ENCODE measurements at places on chromosomes 4 and X.

GRCh38 chrX:153703036-153703370 lies 15.3 kb downstream of the SLC6A8 start:
- DNase-seq, result no peak

GRCh38 chrX:9357518-9358114 lies 107.2 kb upstream of the TBL1X start:
- no peak for DNase-seq

DNA sequence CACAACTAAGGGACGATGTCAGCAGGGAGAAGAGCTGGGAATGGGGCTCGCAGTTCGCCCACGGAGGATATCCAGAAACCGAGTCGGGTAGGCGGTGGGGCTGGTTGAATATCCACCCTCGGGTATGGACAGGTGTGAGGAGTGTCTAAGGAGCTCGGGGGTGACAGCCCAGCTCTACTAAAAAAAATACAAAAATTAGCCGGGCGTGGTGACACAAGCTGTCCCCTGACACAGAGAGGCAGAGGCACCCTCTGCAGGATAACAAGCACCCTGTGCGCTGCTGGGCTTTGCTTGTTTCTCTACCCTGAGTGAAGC lies 12.2 kb upstream of the ASMTL start:
- DNase-seq, result no peak

DNA sequence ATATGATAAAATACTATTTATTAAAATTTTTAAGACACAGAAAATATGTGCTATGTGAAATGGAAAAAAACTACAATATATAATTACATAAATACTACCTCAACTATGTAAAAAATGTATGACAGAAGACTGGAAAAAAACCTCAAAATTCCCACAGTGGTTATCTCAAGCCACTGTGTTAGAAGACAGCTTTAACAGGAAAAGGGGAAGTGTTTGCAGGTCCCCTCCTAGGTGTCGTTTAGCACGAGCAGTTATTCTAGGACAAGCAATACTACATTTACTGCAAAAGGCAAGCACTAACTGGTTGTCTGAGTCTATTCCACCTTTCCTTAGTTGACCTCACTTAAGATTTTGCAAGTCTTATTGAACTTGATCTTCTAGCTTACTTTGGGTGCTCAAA lies 44.9 kb upstream of the PHF8 start:
- DNase-seq, result no peak

- no peak for DNase-seq
Measured at GRCh38 chrX:123184866-123185276, 793 bp downstream of the GRIA3 start.

GRCh38 chr4:44760142-44760898 lies 34.0 kb upstream of the GNPDA2 start:
- DNase-seq, result no peak

DNA sequence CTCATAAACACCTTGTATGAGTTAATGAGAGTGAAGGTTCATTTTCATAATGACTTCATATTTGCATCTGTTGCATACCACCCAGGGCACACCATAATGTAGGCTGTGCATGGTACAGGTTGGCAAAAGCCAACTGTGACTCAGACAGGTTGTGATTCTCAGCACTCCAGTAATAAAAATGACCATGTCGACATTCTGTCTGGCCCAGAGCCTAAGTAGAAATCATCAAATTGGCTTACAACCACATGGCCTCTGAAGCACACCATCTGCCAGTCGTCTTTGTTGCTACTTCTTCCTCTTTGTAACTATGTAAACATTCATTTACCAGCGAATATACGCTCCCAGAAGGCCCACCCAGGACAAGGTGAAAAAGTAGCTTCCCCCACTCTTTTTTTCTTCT lies 459.5 kb downstream of the GASK1B start:
- DNase-seq, result no peak

DNA sequence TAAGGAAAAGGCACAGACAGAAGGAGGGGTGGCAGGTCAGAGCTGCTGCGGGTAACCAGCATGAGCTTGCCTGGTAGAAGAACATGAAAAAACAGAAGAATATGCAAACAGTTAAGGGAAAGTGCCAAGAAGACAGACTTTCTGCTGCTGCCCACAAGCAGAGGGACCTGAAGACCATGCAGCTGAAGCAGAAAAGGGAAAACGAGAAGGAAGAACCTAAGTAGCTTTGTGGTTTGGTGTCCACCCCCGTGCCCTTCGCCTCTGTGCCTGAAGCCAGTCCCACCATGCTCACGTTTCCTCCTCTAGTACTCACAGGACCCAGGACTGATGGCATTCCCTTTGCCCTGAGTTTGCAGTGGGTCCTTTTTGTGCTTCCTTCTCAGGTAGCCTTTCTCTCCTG lies 62.8 kb downstream of the UBA6 start:
- DNase-seq, result no peak

DNA sequence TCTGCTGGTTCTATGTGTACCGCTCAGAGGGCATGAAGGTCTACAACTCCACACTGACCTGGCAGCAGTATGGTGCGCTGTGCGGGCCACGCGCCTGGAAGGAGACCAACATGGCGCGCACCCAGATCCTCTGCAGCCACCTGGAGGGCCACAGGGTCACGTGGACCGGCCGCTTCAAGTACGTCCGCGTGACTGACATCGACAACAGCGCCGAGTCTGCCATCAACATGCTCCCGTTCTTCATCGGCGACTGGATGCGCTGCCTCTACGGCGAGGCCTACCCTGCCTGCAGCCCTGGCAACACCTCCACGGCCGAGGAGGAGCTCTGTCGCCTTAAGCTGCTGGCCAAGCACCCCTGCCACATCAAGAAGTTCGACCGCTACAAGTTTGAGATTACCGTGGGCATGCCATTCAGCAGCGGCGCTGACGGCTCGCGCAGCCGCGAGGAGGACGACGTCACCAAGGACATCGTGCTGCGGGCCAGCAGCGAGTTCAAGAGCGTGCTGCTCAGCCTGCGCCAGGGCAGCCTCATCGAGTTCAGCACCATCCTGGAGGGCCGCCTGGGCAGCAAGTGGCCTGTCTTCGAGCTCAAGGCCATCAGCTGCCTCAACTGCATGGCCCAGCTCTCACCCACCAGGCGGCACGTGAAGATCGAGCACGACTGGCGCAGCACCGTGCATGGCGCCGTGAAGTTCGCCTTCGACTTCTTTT lies 32.2 kb downstream of the WFS1 start:
- DNase-seq, result no peak

DNA sequence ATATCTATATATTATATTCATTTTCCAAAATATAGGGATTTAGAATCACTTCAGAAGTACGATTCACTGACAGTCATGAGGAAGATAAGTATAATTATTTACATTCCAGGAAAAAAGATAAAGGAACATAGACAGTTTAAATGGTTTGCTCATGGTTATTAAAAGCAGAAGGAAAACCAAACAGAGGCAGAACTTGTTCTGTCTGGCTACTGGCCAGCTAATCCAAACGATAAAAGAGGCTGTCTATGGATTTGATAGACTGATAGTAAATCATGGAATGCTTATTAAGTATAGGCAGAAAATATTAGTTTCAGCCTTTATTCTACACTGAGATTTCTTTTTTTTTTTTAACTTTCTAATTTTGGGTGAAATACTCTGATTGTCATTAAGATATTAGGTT lies 50.2 kb downstream of the RPGR start:
- no peak for DNase-seq

GRCh38 chrX:133649651-133650050 lies 234.4 kb upstream of the GPC4 start:
- no peak for DNase-seq

DNA sequence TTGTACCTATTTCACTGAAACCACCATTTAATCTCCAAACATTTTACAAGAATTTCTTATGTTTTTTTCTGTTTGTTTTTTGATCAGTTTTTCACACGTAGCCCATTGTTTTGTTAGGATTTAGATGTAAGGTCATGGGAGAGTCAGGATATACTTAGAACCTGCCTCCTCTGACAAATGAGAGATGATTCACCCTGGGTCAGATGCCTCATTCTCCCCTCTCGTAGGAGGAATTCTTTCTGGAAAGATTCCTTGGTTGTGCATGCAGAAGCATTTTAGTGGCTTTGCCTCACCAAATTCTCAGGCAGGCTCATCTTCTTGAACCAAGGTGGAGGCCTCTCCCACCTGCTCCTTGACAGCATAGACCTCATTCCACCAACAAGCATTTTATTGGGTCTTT lies 599.3 kb downstream of the SPRY1 start:
- no peak for DNase-seq

GRCh38 chrX:56995271-56995994 lies at the start of gene SPIN3:
TSS of gene SPIN3 (minus strand) at chrX:56995541. CDS start at chrX:56994947, 594 bp downstream.
- peak; percentile 52 for DNase-seq

DNA sequence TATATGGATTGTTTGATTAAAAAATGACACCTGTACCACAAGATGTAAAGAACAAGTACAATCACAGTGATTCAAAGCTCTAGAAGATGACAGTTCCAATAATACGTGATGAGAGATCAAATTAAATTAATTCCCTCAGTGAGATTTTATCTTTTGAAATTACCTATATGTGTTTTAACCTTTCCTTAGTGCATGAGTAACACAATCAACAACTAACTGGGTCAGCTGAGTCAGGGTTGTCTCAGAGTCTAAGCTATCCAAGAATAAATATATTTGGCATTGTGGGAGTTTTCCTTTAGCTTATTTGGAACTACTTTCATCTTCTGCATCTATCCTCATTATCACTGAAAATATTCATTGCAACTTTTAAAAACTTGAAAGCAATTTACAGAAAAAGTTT lies 162.8 kb downstream of the WDFY3 start:
- no peak for DNase-seq

DNA sequence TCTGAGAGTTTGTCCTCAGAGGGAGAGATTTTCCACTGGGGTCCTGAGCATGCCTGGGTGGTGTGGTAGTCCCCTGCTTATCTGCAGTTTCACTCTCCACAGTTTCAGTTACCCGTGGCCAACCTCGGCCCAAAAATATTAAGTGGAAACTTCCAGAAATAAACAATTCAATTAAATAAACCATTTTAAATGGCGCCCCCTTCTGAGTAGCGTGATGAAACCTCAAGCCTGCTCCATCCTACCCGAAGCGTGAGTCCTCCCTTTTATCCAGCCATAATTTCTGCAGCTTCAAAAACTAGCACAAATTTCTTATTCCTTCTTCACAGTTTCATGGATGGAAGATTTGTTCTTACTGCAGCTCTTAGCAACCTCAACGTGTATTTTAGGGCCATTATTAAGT lies 26.7 kb downstream of the PNMA6E start:
- DNase-seq, result no peak

- no peak for DNase-seq
Measured at GRCh38 chr4:7582313-7583097, 147.8 kb upstream of the PSAPL1 start.

- no peak for DNase-seq
Measured at GRCh38 chr4:5972571-5972970, 45.7 kb downstream of the C4orf50 start.

- DNase-seq, result no peak
Measured at GRCh38 chr4:114284629-114285028, 305.2 kb upstream of the ARSJ start.

All from activated CD4-positive, alpha-beta T cell treated with anti-CD3 and anti-CD28 coated beads for 4 hours (primary cell).